ENCODE measurements at places on chromosomes 1 and 21.

DNA sequence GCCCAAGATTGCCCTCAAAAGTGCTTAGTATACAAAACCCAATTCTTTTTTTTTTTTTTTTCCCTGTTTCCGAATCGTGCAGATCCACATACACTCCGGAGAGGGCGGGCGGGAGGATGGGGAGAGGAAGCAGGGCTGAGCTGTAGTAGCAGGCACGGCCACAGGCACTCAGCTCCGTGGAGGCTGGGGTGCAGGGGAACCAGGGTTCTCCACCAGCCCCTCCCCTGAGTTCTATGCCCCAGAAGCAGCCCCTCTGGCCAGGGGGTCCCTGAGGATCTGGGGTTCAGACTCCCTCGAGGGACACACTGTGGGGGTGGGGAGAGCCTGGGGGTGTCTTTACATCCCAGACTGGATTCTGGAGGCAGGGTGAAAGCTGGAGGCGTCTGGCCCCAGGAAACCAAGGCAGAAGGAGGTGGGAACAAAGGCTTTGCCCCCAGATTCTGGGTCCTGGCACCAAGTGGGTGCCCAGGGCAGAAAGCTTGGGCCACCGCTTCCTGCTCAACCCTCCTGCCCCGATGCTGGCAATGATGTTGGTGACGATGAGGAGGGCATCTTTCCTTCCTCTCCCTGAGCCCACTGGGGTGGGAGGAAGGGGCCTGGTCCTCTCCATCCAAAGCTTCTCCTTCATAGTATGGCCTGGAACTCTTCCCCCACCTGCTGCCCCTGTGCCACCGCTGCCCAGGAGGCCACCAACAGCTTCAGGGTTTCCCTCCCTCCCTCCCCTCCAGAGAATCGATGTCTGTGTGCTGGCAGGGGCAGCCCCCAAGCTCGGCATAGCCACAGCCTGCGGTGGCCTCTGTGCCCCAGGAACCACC, 106.4 kb upstream of the TARDBP start:
- DNase-seq, result no peak

DNA sequence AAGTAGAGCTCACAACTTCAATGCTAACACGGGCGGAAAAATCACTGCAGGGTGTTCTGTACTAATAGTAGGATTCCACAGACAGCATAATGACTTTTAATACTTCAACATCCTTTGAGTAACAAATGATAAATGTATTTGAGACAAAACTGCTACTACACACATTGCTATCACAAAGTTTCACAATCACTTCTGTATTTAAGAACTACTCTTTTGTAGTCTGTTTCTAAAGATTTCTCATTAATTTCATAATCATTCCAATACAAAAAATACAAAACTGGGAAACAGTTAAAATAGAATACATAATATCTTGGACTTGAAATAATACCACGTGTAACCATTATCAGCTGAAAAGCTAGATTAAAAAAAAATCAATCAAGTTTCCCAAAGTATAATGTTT, 2.7 kb downstream of the HMGN1 start:
- no peak for DNase-seq

- no peak for DNase-seq
Observed at GRCh38 chr21:41776778-41777177, 9.9 kb upstream of the RIPK4 start.

DNA sequence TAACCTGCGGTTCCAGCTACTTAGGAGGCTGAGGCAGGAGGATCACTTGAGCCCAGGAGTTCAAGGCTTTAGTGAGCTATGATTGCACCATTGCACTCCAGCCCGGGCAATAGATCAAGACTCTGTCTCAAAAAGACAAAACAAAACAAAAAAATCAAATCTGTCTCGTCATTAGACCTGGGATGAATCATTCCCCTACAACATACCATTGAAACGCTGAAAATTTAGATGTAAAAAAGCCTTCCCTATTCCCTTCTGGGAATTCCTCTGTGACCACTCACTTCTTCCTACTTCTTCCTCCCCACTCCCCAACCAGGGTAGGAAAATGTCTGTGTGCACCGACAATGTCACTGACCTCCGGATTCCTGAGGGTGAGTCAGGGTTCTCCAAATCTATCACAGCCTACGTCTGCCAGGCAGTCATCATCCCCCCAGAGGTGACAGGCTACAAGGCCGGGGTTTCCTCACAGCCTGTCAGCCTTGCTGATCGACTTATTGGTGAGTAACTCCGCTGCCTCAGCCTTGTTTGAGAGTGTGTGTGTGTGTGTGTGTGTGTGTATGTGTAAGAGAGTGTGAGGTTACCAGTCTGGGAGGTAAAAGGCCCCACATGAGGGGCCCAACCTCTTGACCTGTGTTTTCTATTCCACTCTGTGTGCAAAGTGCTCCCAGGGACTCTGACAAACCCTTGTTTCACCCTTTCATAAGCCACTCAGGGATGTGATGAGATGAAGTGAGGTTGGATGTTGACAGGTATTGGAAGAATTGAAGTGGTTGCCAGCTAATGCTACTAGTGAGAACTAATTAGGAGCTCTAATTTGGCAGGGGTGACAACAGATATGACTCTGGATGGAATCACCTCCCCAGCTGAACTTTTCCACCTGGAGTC, 16.3 kb upstream of the SARS1 start:
- DNase-seq, result no peak

DNA sequence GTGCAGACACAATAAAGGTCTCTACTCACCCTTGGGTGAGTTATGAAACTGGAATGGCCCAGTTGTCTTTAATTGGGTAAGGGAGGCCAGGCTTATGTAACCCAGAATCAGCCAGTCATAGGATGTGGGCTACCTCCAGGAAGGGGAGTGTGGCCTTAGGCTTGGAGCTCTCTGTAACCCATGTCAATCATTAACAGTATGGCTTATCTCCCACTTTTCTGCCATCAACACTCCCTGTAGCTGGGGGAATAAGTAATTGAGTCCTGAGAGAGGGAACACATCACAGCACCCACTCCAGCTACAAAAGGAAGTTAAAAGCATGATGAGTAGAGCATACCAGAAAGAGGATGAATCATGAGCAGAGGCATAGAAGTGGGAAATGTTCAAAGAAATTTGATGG, 327.0 kb upstream of the DUSP10 start:
- no peak for DNase-seq

DNA sequence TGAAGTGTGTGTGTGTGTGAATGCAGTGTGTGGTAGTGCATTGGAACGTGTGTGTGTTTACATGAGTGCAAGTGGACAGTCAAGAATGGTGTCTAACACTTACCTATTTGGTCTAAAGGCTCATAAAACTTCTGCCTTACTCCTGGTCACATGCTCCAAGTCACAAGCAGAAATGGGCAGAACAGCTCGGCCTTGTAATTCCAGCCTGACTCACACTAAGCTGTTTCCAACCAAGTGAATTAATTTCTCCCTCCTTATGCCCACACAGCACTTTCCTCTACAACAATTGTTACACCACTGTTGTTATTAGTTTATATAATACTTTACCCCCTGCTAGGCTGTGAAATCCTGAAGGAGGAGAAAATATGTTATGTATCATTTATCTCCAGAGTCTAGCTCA, 43.8 kb downstream of the DDR2 start:
- no peak for DNase-seq

DNA sequence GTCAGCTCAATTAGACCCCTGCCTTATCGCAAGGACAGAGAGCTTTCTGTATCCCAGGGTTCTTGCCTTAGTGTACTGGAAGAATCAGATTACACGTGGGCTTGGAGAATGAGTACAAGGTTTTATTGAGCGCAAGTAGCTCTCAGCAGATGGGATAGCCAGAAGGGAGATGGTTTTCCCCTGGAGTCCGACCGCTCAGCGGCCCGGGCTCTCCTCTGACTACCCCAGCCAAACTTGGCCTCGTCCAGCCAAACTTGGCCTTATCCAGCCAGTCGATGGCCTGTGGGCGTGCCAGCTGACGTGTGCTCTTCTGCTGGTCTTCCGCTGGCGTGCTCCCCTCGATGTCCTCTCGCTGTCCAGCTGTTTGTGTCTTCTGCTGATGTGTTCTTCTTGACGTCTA, 136.9 kb downstream of the SYT14 start:
- DNase-seq, result no peak

DNA sequence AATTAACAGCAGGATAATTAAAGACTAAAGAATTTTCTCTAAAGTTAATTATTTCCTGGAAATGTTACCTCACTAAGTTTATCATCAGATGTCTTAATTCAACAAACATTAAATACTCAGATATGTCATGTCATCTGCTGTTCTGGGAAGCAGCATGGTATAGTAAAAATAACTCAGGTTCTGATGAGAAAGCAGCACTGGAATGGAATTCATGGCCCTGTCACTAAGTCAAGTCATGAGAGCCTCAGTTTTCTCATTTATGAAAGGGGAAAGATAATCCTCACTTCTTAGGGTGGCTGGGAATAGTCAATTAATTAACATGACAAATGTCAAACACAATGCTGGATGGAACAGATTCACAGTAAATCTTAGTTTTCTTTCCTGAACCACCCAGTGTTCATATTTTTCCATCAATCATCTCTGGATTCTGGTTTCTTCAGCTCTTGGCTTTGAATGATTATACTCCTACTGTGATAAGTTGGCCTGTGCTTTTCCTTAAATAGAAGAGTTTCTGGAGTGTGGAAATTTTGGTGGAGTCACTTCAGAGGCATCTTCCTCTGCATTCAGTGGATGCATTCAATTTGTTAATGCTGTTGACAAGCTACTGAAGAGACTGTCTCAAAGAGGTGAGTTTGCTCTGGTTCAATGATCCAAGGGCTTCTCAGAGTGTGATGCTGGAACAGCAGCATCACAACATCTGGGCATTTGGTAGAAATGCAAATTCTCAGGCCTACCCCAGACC, 319.4 kb downstream of the KCNH1 start:
- DNase-seq, result no peak

- no peak for DNase-seq
Observed at GRCh38 chr1:232620356-232620969, 9.5 kb downstream of the SIPA1L2 start.

GRCh38 chr1:55055951-55056631, 16.7 kb downstream of the PCSK9 start:
- DNase-seq, result no peak

- DNase-seq, result no peak
Observed at GRCh38 chr1:234584926-234585325, 25.1 kb downstream of the IRF2BP2 start.

DNA sequence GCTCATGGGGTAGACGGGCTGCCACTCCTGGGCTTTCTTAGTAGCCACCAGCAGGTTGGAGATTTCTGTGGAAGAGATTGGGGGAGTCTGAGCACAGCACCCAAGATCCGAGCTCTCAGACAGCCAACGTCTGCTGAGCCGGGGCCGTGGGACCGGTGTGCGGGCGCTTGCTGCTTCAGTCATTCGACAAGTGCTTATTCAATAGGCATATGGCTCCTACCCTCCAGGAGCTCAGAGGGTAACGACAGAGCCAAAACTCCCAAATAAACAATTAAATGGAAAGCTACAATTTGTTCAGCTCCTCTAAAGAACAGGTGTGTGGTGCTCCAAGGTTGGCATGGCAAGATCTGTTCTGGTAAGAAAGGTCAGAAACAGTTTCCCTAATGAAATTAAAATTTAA, 106.0 kb downstream of the RAVER2 start:
- DNase-seq, result no peak

- DNase-seq, result no peak
Observed at GRCh38 chr1:100585786-100586185, 47.8 kb downstream of the GPR88 start.

GRCh38 chr1:167880580-167881021, 33.3 kb downstream of the ADCY10 start:
- DNase-seq, result no peak

DNA sequence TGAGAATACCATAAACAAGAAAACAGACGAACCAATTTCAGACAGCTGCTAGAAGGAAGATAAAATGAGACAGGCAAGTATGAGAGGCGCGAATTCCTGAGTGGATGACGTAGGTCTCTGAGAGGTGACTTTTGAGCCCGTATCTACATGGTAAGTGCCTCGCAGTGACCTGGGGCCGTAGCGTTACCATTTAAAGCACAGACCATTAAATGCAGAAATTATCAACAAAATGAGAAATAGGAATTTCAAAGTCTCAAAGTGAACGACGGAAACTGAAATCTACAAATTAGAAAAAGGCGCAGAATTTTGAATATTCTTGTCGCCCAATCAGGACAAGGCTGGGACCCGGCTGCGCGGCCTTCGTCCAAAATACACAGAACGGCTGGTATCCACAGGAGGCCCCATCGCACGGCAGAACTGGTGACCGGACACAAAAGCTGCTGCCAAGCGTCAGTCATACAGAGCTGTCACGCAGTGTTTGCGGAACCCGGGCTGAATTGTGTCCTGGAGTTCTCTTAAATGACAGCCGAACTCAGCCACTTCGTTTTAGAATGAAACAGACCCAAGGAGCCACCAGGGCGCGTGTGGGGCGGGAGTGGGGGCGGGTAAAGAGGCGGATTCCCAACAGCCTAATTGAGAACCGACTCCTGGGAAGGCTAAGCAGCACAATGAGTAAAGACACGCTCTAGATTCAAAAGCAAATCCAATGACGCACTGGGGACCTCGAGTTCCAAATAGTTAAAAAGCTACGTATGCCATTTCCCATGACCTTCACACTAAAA, 13.8 kb upstream of the BOLA1 start:
- peak; percentile 35 for DNase-seq

DNA sequence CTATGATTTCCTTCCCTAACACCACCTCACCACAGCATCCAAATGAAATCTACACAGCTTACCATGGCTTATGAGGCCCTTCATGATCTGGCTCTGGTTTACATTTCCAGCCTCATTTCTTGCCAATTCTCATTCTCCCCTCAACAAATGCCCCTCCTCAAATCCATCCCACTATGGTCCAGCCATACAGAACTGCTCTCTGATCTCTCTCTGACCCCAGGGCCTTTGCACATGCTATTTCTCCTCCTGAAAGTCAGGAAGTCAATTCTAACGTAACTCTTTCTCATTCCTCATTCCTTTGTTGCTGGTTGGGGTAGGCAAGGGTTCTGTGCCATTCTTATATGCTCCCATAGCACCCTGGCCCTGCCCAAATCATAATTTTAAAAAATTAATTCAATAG, 120.0 kb downstream of the LRIG2 start:
- DNase-seq, result no peak

GRCh38 chr1:28021064-28021463, 61.3 kb downstream of the XKR8 start:
- no peak for DNase-seq

DNA sequence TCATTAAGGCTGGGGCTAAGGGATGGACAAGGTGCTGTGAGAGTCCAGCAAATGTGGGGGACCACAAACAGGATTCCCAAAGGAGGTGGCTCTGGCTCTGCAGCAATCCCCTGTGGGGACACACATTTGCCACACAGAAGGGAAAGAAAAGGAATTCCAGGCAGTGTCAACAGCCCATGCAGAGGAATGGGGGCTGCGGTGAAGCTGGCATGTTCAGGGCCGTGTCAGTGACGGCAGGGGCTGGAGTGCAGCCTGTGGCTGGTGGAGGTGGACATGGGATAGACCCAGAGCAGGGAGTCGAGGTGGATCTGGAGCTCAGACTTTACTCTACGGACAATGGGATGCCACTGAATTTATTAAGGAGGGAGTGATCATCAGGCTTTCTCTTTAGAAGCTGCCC, 183.2 kb downstream of the TRABD2B start:
- DNase-seq, result no peak

GRCh38 chr1:33122483-33123178, 41.7 kb downstream of the AZIN2 start:
- DNase-seq, result no peak

GRCh38 chr1:228496084-228496483, 8.9 kb downstream of the RNF187 start:
- DNase-seq, result no peak

- no peak for DNase-seq
Observed at GRCh38 chr21:35940074-35940927, 120.0 kb downstream of the SETD4 start.

- no peak for DNase-seq
Observed at GRCh38 chr1:200710166-200710565, 28.5 kb upstream of the CAMSAP2 start.

- DNase-seq, result no peak
Observed at GRCh38 chr21:39073717-39074116, 109.5 kb downstream of the PSMG1 start.

All from T-helper 22 cell (primary cell).